ENCODE measurements at places on chromosomes 4 and X.

GRCh38 chrX:112670977-112671376 lies 8.8 kb downstream of the LHFPL1 start:
- DNase-seq = no peak

DNA sequence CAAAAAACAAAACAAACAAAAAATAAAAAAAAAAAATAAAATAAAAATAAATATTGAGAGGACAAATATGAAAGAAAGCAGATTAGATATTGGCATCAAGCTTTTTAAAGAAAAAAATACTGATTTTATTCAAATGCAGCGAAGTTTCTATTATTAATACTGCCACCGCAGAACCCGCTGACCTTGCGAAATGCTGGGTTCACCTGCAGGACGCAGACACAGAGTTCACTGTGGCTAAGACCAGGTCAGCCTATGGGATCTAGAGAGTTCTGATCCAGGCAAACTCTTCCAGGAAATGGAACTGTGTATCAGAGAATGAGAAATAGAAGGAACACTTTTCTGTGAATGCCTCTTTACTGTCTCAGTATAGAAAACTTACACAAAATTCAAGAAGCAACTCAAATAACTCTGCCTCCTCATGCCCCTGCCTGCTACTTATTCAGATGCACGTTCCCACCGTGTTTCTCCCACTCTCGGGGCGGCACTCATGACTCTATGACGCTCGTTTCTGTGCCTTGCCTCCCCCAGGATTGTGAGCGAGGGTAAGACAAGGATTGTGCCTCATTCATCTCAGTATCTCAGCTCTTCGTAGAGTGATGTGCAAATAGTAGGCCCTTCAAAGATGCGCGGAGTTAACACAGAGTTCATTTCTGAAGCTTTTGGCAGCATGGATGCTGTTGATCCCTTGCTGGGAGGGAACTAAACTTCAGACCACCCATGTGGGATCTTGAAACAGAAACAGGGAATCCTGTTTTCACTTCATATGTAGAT lies 44.1 kb upstream of the TLR3 start:
- no peak for DNase-seq

DNA sequence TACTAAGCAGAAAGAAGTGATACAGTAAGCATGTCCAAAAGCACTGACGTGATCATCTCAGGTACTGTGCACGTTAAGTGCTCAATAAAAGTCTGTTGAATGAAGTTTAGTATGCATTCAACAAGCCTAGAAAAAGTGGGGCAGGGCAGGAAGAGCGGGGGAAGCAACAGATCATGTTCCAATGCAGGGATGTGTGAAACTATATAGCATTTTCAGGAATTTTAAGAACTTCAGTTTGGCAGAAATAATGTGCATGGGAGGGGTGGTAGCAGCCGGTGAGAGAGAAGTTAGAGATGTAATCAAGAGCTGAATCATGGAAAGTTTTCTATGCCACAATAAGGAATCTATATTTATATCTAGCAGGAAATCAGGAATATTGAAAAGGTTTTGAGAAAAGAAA lies 19.2 kb upstream of the CCNA2 start:
- no peak for DNase-seq

- DNase-seq = peak; percentile 94
Measured at GRCh38 chr4:25233737-25234389, at the start of gene PI4K2B. TSS of gene PI4K2B (plus strand) at chr4:25234033. CDS start at chr4:25234164, 131 bp downstream.

DNA sequence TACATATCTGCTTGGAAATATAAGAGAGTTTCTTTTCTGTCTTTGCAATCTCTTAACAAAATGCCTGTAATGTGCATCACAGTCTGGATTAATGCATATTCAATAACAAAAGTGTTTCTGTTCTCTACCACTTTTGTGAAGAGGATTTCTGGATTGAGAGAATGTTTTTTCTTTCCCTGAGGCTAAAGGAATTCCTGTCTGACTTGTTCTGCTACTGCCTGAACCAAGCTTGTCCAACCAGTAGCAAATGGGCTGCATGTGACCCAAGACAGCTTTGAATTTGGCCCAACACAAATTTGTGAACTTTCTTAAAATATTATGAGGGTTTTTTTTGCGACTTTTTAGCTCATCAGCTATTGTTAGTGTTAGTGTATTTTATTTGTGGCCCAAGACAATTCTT lies 1133.9 kb downstream of the SH3BGRL start:
- no peak for DNase-seq

DNA sequence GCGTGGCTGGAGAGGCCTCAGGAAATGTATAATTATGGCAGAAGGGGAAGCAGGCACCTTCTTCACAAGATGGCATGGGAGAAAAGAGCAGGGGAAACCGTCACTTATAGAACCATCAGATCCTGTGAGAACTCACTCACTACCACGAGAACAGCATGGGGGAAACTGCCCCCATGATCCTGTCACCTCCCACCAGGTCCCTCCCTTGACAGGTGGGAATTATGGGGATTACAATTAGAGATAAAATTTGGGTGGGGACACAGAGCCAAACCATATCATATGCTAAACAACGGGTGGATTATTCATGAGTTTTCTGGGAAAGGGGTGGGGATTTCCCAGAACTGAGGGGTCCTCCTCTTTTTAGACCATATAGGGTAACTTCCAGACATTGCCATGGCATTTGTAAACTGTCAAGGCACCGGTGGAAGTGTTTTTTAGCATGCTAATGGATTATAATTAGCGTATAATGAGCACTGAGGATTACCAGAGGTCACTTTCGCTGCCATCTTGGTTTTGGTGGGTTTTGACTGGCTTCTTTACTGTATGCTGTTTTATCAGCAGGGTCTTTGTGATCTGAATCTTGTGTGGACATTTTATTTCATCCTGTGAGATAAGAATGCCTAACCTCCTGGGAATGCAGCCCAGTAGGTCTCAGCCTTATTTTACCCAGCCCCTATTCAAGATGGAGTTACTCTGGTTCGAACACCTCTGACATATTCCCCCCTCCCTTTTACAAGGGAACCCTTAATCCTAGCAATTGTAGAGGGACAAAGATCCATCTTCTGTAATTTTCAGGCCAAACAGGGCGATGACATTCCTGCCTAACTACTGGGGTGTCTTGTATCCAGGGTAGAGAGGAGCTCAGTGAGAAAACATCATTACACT lies 27.6 kb upstream of the ZNF81 start:
- no peak for DNase-seq

Data from stimulated activated CD4-positive, alpha-beta T cell treated with anti-CD3 and anti-CD28 coated beads, TNF-alpha, amount 100 ng/mL, for 4 hours (primary cell).